ENCODE measurements at places on chromosomes 7 and 10. TPM values are rescaled to one million over a fixed set of nuclear protein-coding genes. Genes with fewer than 3 reads are reported as not detected.

The DNAH11 gene
- under 0.01 TPM for total RNA-seq

GRCh38 chr7:95716357-95717122 is 55.8 kb upstream of the DYNC1I1 start:
- DNase-seq, result no peak

The ATP6V0E2 gene
- total RNA-seq, result 11.2 TPM

The SORCS1 gene
- total RNA-seq, result not detected

The ZNF503 gene
- total RNA-seq, result 11.9 TPM

DNA sequence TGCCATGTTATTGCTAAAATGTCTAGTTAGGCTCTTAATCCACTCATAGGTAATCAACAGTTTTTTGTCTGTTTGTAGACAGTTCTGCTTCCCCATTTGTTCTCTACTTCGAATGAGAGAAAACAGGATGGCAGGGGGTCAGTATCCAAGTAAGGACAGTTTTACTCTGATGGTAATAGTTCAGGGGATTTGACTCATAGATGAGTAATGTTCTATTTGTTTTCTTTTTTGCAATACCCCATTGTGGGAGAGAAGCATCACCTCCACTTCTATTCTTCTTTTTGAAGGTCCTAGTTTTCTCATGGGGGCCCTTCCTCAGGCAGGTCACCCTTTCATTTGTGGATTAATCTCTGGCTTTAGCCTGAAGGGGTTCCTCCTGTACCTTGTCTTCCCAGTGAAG is 13.9 kb downstream of the PCLO start:
- no peak for DNase-seq

The LMOD2 gene
- total RNA-seq, result not detected

GRCh38 chr10:119205894-119206602 is 1.3 kb upstream of the GRK5 start:
- DNase-seq, result no peak

Measured in fibroblast of villous mesenchyme (primary cell).